Sigmoid colon (tissue), 7 donors: ENCODE measurements at places on chromosomes 1 and 21. TPM values are rescaled to one million over a fixed set of nuclear protein-coding genes. Genes with fewer than 3 reads are reported as not detected.
A peak's percentile ranks its signal among the peaks of the same experiment; 100 is the strongest.

LCK gene
- not detected for total RNA-seq

OR2W3 gene
- total RNA-seq, result not detected

DRAXIN gene
- not detected for total RNA-seq

DNA sequence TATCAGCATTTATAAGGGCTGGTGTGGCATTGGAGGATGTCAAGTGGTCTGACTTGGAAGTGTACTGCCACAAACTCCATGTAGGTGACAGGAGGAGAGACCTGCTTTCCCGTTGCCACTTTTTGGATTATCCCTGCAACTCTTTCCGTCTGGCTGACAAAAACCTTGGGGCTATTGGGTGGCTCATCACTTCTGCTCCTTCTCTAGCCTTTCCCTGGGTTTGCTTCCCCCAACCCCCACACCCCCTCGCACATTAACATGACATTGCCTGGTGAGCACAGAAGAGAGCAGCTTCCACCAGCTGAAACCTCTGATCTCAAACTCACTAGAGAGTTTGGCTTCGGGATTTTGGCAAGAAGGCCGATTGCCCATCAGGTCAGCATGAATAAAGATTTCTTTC, 39.2 kb downstream of the PROX1 start:
- no peak overlapping the region for H3K4me3 ChIP-seq
- DNase-seq, result no peak
- no peak overlapping the region for H3K27ac ChIP-seq

ADAMTS4 gene
- total RNA-seq, result 13.2 TPM

GRCh38 chr21:38831526-38832467, 26.1 kb downstream of the ETS2 start:
- peak; percentile 95 for DNase-seq
- H3K27me3 ChIP-seq, result no peaks in the 10 kb centered on the region
- no peaks in the 10 kb centered on the region for H3K36me3 ChIP-seq

DNA sequence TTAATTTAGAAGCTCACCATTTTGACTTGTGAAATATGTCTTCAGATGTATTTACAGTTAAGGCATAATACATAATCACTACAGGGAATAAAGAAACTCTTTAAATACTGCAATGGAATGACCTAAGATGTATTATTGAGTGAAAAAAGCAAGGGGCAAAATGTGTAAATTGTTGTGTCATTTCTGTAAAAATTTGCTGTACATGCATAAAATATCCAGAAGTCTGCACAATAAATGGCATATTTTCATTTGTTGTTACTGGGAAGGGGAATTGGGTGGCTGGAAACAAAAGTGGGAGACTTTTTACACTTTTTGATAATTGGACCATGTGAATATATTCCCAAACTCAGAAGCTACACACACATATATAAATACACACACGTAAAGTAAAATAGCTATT, 17.1 kb downstream of the LRIG2 start:
- no peak for DNase-seq
- H3K36me3 ChIP-seq, result peaks cover 8% of the 10 kb centered on the region

DNA sequence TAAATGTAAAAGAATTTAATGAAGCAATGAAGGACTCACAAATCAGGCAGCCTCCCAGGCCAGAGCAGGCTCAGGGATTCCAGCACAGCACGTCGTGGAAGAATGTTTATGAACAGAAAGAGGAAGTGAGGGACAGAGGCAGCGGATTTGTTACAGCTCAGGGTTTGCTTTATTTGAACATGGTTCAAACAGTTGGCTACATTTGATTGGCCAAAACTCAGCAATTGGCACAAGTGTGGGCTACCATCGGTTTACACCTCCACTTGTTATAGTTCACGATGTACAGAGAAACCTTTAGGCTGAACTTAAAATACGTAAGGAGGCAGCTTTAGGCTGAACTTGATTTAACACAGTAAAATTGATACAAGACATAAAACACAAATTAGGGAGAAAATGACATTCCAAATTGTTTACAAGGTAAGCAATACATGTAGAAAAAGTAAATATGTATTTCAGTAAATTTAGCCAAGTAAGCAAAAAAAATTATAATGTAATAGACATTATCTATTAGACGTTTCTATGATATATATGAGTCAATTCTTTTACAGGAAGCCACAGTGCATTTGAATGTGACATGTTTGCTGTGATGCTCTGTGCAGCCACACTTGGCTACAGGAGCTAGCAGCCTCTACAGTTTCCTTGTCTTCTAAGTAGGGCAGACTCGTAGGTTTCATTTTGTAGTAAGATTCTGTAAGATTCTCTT, 126.5 kb downstream of the ADSS2 start:
- no peak overlapping the region for H3K4me3 ChIP-seq
- H3K27me3 ChIP-seq, result no peaks in the 10 kb centered on the region
- H3K4me1 ChIP-seq, result peaks cover 6% of the 10 kb centered on the region
- H3K27ac ChIP-seq, result no peak overlapping the region
- DNase-seq, result no peak
- H3K36me3 ChIP-seq, result no peaks in the 10 kb centered on the region

DNA sequence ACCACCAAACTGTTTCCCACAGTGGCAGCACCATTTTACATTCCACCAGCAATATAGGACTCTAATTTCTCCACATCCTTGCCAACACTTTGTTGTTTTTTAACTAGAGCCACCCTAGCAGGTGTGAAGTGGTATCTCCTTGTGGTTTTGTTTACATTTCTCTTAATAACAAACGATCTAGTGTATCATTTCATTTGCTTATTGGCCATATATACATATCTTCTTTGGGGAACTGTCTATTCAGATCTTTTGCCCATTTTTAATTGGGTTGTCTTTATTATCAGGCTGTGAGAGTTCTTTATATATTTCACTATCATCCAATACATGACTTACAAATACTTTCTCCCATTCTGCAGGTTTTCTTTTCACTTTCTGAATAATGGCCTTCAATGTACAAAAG, 18.0 kb downstream of the TRIM33 start:
- peaks cover 14% of the 10 kb centered on the region for H3K4me1 ChIP-seq
- no peaks in the 10 kb centered on the region for H3K36me3 ChIP-seq
- no peak for DNase-seq

GRCh38 chr1:9069326-9070100, at the start of gene SLC2A5:
Gene SLC2A5 (minus strand): TSS chr1:9069635. CDS start chr1:9069536, 99 bp downstream.
- H3K27me3 ChIP-seq, result no peaks in the 10 kb centered on the region
- H3K27ac ChIP-seq, result peak within 1 kb of the TSS; percentile 86
- H3K4me3 ChIP-seq, result no peak within 1 kb of the TSS
- peak; percentile 71 for DNase-seq
- no peaks in the 10 kb centered on the region for H3K36me3 ChIP-seq
- no peaks in the 10 kb centered on the region for H3K4me1 ChIP-seq

GRCh38 chr1:151165281-151165737, 393 bp downstream of the LYSMD1 start:
- peak overlapping the region; percentile 92 for H3K27ac ChIP-seq
- DNase-seq, result peak; percentile 86
- peak overlapping the region; percentile 77 for H3K4me3 ChIP-seq

GRCh38 chr1:5220821-5221220, 566.4 kb downstream of the AJAP1 start:
- H3K36me3 ChIP-seq, result no peaks in the 10 kb centered on the region
- DNase-seq, result no peak
- H3K4me1 ChIP-seq, result no peaks in the 10 kb centered on the region
- H3K4me3 ChIP-seq, result no peak overlapping the region
- no peak overlapping the region for H3K27ac ChIP-seq

C1orf52 gene
- 31.1 TPM for total RNA-seq

RGS4 gene
- total RNA-seq, result 8.9 TPM

DNA sequence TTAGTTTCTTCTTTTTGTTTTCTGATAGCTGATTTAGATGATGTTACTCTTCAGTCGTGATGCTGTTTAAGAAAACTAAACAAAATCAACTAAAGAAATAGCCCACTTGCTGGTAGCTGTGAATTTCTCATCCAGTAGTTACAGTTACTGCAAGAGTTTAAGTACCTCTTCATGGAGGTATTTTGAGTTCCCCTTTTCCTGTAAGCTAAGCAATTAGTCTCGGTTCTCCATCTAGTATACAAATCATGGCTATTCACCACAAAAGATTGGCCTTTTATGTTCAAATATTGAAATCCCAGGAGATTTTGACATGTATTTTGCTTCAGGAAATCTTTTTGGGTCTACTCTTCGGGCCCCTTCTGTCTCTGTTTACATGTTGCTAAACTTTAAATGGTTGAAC, 31.1 kb downstream of the HUNK start:
- H3K4me1 ChIP-seq, result peaks cover 7% of the 10 kb centered on the region
- no peaks in the 10 kb centered on the region for H3K36me3 ChIP-seq

ZNF683 gene
- not detected for total RNA-seq

DNA sequence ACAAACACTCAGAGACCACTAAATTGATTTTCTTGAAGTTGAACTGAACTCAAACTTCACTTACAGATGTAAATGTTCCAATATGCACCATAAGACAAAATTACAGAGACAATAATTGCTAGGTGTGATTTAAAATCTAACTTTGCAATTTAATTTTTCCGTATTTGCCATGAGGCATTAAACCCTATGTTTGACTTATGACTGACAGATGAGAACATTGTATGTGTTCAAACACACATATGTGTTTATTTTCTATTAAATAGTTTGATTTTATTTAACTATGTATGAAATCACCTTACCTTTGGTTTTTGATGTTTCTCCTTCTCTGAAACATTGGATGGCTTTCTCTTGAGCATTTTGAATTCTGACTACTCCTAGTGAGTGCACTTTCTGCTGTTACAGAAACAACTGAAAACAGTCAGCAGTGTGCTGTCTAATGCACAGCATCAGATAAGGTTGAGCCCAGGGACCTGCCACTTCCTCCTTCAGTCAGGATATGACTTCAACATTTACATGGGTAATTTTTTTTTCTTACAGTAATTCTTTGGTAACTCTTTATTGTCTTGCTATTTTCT, at the start of gene SAMSN1:
Gene SAMSN1 (minus strand): TSS at position 410 of the 575 bp plus-strand sequence. CDS start 54 bp downstream, at position 356.
- DNase-seq, result peak; percentile 69
- H3K27ac ChIP-seq, result peak within 1 kb of the TSS; percentile 20
- no peaks in the 10 kb centered on the region for H3K36me3 ChIP-seq
- no peaks in the 10 kb centered on the region for H3K4me1 ChIP-seq
- H3K4me3 ChIP-seq, result no peak within 1 kb of the TSS

DNA sequence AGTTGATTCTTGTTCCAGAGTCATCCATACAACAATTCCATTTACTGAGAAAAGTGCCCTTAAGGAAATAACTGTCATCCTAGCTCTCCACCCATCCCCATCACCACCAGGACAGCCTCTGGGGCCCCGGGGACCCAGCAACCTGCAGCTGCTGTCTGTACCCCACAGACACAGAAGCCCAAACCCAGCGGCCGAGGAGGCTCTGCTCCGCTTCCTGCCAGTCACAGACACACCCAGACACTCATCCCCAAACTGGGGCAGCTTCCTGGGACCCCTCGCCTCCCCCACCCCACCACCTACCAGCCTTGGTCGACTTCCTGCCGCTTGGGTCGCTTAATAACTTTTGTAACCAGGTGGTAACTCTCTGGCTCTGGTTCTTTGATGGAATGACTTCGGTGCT, 121.6 kb upstream of the SLC25A33 start:
- no peaks in the 10 kb centered on the region for H3K36me3 ChIP-seq
- no peak overlapping the region for H3K4me3 ChIP-seq
- no peaks in the 10 kb centered on the region for H3K4me1 ChIP-seq

- no peak for DNase-seq
- H3K27me3 ChIP-seq, result peaks cover 22% of the 10 kb centered on the region
- no peaks in the 10 kb centered on the region for H3K4me1 ChIP-seq
- no peak overlapping the region for H3K27ac ChIP-seq
- no peaks in the 10 kb centered on the region for H3K36me3 ChIP-seq
Observed at GRCh38 chr1:34918977-34919561, 10.4 kb downstream of the DLGAP3 start.

- peak overlapping the region; percentile 84 for H3K27ac ChIP-seq
- no peak overlapping the region for H3K4me3 ChIP-seq
- no peaks in the 10 kb centered on the region for H3K36me3 ChIP-seq
Observed at GRCh38 chr21:39319251-39319756, 5.9 kb upstream of the BRWD1 start.

DNA sequence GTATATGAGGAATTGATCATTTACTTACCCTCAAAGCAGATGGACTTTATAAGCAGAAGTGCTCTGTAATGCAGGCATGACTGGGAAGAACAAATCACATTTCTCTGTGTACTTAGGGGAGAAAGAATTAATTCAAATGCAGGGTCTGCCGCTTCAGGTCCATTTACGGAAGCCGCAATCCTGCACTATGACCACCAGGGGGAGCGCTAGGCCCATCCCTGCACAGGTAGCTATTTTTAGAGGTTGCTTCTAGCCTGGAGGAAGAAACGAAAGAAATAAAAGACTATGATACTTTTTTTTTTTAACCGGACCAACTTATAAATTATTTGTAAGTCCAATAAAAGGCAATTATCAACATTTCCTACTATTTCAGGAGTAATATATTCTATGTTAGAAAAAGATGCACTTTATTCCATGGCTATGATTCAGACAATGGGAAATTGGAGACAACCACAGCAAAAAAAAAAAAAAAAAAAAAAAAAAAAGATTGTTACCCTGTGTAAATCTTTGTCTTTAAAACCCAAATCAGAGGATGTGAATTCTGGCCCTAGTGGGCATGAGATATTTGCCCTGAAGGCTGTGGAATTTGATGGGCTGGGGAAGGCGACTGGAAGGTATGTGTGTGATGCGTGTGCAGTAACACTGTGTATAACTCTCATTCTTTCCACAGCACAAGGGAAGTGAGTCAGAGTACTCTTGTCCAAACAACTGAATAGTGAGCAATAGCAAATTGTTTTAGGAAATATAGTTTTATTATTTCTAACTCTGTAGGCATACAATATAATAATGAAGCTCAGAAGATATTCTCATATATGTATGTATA, 12.9 kb upstream of the FYB2 start:
- no peaks in the 10 kb centered on the region for H3K36me3 ChIP-seq
- no peaks in the 10 kb centered on the region for H3K27me3 ChIP-seq
- peaks cover under 1% of the 10 kb centered on the region for H3K4me1 ChIP-seq
- H3K4me3 ChIP-seq, result no peak overlapping the region

DNA sequence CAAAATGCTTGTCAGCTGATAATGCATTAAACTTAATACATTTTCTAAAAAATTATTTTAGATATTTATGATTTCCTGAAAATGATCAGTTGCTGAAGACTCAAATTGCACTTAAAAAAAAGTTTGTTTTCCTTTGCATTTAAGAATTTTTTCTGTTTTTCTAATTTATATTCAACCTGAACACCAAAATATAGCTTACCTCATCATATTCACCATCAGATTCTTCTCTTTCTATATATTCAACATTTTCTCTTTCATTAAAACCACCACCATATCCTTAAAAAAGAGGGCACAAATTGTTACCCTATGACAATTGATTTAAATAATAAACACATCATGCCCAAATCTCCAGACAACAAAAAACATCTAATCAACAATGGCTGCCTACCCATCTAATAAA, 8.6 kb downstream of the ZRANB2 start:
- H3K27ac ChIP-seq, result no peak overlapping the region
- H3K36me3 ChIP-seq, result peaks cover 18% of the 10 kb centered on the region
- H3K27me3 ChIP-seq, result no peaks in the 10 kb centered on the region
- DNase-seq, result no peak
- no peak overlapping the region for H3K4me3 ChIP-seq

ANGEL2 gene
- 57.8 TPM for total RNA-seq

GRCh38 chr1:27237112-27237511, 2.7 kb downstream of the WDTC1 start:
- no peak overlapping the region for H3K4me3 ChIP-seq
- H3K36me3 ChIP-seq, result no peaks in the 10 kb centered on the region
- no peak for DNase-seq
- no peaks in the 10 kb centered on the region for H3K27me3 ChIP-seq

- peak; percentile 94 for DNase-seq
- H3K4me3 ChIP-seq, result peak within 1 kb of the TSS; percentile 30
- H3K36me3 ChIP-seq, result peaks cover 31% of the 10 kb centered on the region
- H3K27ac ChIP-seq, result peak within 1 kb of the TSS; percentile 97
- H3K4me1 ChIP-seq, result peaks cover 57% of the 10 kb centered on the region
Observed at GRCh38 chr1:44808063-44808937, at the start of gene BTBD19. Gene BTBD19 (plus strand): TSS chr1:44808523. CDS start chr1:44808821, 298 bp downstream.
